ENCODE measurements at places on chromosomes 12 and 14.

DNA sequence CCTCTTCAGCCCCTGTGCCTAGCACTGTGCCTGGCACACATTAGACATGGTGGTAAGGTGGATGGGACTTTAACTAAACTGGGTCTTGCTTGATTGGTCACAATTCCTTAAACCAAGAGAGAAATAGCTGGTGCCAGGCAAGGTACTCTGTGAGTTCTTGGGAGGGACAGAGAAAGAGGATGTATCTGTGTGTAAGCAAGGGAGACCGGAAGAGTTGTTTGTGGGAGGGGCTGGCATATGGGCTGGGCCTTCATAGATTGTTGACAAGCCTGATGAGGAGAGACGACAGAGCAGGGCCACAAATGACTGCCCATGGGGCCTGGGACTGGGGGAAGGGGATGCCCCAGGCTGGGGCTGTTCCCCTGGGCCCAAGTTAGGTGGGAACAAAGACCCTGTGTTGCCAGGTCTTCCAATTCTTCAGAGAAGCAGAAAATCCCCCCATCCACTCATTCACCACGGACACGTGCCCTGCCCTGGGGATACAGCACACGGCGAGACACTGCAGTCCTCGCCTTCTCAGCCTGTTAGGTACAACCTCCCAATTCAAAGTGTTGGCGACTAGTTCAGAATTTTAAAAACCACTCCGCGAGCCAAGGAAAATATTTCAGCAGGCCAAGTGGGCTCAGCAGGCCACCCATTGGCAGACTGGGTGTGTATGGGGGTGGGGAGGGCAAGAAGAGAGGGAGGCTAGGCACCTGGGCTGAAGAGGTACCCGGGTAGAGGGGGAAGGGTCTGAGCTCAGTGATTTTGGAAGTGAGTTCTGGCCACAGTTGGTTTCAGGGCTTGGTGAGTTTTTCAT is 11.4 kb upstream of the CYP46A1 start:
- DNase-seq = no peak

DNA sequence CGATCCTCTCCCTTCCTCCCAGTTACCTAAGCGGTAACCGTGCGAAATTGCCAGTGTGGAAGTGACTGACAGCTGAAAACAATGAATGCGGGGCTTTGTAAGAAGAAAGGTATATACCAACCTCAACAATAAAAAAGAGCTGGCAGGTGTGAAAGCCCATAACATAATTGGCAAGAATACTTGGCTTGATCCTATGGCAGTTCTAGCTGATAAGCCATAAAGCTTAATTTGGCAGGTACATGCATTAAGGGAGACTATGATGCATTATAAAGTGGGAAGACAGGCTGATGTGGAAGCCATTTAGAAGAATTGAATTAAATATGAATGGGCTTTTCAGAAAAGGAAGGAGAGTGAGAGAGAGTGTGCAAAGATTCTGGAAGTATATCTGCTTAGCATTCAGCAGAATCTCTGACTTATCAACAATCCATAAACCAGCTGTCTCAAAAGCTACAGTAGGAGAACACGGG is 71.3 kb downstream of the CRACR2A start:
- no peak for DNase-seq

DNA sequence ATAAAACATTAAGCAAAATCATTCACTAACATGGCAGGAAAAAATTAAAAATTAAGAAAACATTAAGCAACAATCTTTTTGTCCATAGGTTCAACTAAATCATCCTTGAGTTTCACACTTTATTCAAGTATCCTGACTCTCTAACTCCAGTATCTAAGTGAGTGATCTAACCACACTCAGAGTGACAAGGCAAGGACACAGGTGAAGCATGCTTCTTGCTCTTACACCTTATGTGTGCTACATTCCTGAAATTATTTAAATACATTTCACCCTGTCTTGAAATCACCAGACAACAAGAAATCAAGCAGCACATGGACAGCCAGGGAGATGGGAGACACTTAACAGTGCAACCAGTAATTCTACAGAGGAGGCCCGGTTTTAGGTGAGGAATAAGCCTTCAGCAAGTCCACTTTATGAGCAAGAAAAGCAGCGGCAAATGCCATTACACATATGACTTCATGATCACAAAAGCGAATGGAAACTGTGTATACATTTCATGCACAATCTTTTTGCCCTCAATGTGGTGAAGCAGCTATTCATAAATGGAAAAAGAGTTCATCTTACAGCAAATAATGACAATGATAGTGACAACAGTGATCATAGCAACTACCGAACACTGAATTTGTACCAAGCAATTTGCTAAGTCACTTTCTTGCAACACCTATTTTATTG is 37.4 kb downstream of the PHLDA1 start:
- no peak for DNase-seq

- no peak for DNase-seq
Measured at GRCh38 chr14:92615451-92615850, 101.9 kb downstream of the RIN3 start.

- DNase-seq = no peak
Measured at GRCh38 chr12:48183091-48183875, at the start of gene CCDC184. Gene CCDC184, plus strand, starts transcription at chr12:48183644. Its CDS starts 479 bp downstream, at chr12:48184123.

DNA sequence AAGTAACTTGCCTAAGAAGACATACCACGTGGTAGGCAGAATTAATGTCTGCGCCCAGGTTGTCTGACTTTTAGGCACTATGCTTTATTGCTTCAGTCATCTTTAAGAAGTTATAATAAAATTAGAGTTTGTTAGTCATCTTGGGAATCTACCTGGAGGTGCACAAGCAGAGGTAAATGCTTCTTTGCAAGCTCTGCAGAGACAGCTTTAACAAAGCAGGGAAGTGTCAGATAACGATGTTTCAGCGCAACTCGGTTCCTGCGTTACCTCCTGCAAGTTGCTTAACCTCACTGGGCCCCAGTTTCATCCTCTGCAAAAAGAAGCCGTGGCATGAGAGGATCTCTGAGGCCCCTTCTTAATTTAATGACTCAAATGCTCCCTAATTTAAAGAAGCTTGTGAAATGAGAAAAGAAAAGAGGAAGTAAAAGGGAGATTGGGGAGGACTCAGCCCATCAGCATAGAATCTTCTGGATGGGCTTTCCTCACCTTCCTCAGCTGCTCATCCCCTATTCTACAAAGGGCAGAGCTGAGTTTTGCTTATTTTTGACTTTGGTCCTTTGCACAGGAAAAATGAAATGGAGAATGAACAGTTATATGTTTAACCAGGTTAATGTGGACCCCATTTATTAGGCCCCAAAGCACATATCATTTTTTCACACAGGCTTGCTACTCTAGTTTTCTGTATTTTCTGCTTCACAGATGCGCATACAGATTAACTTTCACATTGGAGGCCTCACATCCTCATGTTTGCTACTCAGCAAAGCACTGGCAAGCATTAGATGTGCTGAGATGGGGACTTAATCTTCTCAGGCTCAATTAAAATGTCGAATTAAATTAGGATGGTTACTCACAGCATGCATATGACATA is 5.1 kb downstream of the ARHGDIB start:
- DNase-seq = no peak

DNA sequence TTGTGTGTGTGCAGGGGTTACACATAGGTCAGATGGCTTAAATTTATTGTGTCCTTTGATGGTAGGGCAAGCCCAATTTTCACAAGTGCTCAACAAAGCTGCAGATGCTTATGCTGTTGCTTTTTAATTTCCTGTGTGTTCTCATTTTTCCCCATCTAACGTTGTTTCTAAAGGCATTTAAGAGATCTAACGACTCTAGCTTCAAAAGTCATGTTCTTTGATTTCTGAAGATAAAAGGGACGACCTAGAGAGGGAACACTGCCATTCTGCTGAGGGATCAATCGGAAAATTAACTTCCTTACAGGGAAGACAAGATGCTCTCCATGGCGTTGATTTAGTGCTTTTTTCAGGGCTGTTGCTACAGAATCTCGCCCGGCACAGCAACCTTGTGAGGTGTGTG is 79.0 kb upstream of the GNG2 start:
- no peak for DNase-seq

DNA sequence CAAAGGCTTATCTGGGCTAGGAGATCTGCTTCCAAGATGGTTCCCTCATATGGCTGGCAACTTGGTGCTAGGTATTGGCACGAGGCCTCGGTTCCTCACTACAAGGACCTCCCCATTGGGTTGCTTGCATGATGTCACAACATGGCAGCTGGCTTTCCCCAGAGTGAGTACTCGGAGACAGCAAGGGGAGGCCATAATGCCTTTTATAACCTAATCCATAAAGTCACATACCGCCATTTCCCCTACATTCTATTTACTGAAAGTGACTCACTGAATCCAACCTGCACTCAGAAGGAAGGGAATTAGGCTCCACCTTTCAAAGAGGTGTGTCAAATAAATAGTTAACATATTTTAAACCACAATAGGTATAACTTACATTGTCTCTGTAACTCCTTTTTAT is 130.9 kb downstream of the SAMD4A start:
- no peak for DNase-seq

DNA sequence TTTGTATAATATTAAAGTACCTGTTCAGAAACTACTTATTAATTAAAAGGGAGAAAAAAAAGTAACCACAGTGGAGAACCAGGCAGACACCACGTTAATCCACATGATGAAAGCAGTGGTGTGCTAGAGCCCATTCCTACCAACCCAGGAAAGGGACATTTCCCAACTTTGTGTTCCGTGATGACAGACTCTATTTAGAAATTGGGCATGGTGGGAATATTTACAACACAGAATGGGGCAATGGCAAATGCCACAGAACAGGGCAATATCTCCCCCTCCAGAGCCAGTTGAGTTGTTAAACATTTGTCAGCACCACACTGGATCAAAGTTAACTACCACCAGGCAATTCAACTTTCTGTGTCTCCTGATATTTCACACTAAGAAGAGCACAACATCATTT is 1.2 kb upstream of the HIGD1C start:
- no peak for DNase-seq

GRCh38 chr12:31118347-31119191 is 44.9 kb downstream of the DDX11 start:
- DNase-seq = no peak

- DNase-seq = no peak
Measured at GRCh38 chr12:106064721-106065021, 74.1 kb downstream of the NUAK1 start.

- no peak for DNase-seq
Measured at GRCh38 chr14:31898838-31899528, 178.1 kb upstream of the ARHGAP5 start.

DNA sequence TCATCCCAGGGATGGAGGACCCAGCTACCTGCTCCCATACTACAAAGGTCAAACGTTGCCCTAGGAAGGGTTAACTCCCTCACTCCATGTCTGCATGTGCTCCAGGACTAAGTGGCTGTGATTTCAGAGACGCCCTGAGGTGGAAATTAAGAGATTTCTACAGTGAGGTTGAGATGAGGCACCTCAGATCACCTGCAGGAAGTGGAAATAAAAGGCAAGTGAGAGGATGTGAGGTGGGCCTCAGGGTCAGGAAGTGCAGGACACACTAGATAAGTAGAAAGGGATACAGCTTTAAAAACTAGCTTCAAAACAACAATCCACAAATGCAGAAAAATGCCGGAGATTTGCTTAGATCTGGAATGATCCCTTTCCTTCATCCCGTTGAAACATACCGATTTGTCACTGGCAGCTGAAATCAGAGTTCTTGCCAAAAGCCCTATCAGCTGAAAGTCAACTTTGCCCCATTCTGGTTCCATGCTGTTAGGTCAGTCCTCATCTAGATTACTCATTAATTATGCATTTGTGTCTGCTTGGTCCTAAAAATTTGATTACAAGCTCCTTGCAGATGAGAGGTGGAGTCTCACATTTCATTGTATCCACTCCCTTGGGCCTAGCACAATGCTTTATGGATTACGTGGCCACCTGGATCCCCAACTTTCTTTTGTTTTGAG is 6.6 kb downstream of the PLBD1 start:
- no peak for DNase-seq

DNA sequence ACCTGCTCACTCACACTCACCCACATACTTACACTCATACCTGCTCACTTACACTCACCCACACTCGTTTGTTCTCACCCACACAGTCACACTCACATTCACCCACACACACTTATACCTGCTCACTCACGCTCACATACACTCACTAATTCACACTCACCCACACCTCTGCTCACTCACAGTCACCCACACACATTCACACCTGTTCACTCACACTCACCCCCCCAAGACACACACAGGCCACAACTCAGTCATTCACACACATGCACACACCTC is 436.2 kb downstream of the BCL11B start:
- no peak for DNase-seq

DNA sequence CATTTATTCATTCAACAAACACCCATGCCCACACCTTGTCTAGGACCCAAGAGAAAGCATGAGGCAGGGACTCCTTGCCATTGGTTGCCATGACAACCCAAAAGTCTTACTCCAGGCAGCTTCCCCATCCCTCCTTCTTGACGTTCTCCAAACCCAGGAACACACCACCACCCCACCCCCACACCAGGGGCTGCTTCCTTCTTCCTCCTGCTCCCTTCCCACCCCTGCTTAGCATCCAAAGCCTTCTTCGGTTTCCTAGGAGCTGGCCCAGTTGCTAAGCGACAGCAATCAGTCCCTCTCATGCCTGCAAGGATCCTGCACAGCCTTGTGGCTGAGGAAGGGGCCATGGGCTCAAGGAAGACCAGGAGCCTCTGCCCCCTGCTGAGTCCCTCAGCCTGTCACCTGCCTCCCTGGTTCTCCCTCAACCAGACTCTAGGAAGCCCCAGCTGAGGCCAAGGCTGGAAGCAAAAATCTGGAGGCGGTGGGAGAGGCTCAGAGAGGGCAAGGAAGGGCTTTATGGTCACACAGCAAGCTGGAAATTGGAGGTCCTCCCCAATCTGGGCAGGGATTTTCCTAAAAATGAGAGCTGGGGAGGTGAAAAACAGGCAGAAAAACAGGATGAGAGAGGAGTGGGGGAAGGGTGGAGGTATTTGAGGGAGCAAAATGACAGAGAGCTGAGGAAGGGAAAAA is 15.4 kb downstream of the RASAL1 start:
- no peak for DNase-seq

GRCh38 chr12:96343347-96343954 is 56.8 kb downstream of the CDK17 start:
- DNase-seq = no peak
